ENCODE measurements at places on chromosomes 3 and 15.

DNA sequence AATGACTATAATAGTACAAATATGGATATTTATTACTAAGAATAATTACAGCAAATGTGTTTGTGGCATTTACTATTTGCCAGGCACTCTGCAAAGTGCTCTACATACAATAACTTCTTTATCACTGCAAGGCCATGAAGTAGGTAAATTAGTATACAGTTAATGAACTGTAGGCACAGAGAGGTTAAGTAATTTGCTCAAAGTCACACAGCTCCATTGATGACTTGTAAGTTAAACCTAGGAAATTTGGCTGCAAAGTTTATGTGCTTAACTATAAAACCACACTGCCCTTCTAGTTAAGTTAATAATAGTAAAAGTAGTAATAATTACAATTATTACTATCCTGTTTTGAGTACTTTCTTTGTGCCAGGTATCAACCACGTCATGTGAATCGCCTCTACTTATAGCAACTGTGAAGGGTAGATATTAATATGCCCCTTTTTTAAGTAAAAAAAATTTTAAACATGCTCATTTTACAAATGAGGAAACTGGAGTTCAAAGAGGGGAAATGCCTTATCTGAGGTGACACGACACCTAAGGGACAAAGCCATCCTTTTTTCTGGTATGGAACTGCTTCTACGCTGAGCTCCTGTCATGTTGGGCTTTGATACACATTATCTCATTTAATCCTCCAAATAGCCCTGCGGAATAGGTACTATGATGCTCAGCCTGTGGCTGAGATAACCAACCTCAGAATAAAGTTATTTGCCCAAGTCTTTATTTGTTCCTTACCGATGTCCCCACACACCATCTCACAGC is 8.5 kb downstream of the BHLHE40 start:
- peaks cover 33% of the 10 kb centered on the region for H3K36me3 ChIP-seq
- H3K27me3 ChIP-seq: no peaks in the 10 kb centered on the region
- DNase-seq: no peak
- H3K27ac ChIP-seq: peak overlapping the region; percentile 88
- H3K4me3 ChIP-seq: peak overlapping the region; percentile 92

GRCh38 chr3:82004266-82004665 is 242.8 kb upstream of the GBE1 start:
- H3K4me1 ChIP-seq: no peaks in the 10 kb centered on the region
- DNase-seq: no peak
- H3K27me3 ChIP-seq: no peaks in the 10 kb centered on the region
- no peak overlapping the region for H3K4me3 ChIP-seq

DNA sequence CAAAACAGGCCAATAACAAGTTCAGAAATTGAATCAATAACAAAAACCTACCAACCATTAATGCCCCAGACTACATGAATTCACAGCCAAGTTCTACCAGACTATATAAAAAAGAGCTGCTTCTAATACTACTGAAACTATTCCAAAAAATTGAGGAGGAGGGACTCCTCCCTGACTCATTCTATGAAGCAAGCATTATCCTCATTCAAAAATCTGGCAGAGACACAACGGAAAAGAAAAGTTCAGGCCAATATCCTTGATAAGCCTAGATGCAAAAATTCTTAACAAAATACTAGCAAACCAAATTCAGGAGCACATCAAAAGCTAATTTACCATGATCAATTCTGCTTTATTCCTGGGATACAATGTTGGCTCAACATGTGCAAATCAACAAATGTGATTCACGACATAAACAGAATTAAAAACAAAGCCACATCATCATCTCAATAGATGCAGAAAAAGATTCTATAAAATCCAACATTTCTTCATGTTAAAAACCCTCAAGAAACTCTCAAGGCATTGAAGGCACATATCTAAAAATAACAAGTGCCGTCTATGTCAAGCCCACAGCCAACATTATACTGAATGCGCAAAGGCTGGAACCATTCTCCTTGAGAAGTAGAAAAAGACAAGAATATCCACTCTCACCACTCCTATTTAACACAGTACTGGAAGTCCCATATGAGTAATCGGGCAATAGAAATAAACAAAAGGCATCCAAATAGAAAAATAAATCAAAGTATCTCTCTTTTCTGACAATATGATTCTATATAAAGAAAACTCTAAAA is 573.6 kb upstream of the GRM7 start:
- no peak overlapping the region for H3K27ac ChIP-seq
- H3K36me3 ChIP-seq: no peaks in the 10 kb centered on the region
- H3K4me3 ChIP-seq: no peak overlapping the region
- DNase-seq: no peak
- no peaks in the 10 kb centered on the region for H3K4me1 ChIP-seq

DNA sequence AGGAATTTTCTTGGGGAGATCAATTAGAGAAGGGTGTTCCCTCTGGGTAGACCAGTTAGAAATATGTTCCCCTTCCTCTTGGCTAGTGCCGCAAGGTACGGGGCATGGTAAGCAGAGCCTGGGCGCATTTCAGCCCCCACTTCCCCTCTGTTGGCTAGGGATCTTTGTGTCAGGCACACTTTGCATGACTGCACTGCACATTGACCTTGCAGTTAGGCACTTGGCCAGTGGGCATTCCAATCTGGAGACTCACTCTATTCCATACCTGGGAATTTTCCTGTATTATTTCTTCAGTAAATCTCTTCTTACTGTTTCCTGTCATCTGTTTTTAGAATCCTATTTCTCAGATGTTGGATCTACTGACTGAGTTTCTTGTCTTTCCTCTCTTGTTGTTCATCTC is 30.0 kb upstream of the CACNA1D start:
- no peak overlapping the region for H3K27ac ChIP-seq
- H3K36me3 ChIP-seq: no peaks in the 10 kb centered on the region
- H3K4me1 ChIP-seq: no peaks in the 10 kb centered on the region
- H3K27me3 ChIP-seq: peaks cover 18% of the 10 kb centered on the region
- no peak overlapping the region for H3K4me3 ChIP-seq

GRCh38 chr3:127726894-127727293 is 54.1 kb downstream of the ABTB1 start:
- no peak overlapping the region for H3K27ac ChIP-seq
- no peak for DNase-seq
- H3K36me3 ChIP-seq: no peaks in the 10 kb centered on the region
- no peak overlapping the region for H3K4me3 ChIP-seq
- H3K4me1 ChIP-seq: no peaks in the 10 kb centered on the region

DNA sequence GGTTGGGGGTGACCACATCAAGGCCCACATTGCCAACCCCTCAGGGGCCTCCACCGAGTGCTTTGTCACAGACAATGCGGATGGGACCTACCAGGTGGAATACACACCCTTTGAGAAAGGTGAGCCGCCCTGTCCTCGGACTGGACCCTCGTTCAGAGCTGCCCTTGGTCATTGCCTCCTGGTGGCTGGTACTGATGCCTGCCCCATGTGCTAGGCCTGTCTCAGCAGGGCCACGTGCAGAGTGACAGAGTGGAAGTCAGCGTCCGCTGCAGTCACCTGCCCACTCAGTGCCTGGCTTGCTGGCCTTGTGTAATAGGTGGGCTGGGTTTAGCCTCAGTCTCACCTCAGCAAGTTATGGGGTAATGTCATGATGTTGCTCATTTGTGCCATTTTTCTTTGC is 86.4 kb downstream of the DNASE1L3 start:
- no peak overlapping the region for H3K27ac ChIP-seq
- H3K4me3 ChIP-seq: no peak overlapping the region
- DNase-seq: no peak
- peaks cover 18% of the 10 kb centered on the region for H3K36me3 ChIP-seq
- H3K4me1 ChIP-seq: peaks cover 3% of the 10 kb centered on the region
- H3K27me3 ChIP-seq: no peaks in the 10 kb centered on the region

GRCh38 chr3:196691386-196691785 is 20.7 kb downstream of the CEP19 start:
- H3K27ac ChIP-seq: no peak overlapping the region
- peaks cover 5% of the 10 kb centered on the region for H3K4me1 ChIP-seq
- H3K4me3 ChIP-seq: no peak overlapping the region
- no peaks in the 10 kb centered on the region for H3K27me3 ChIP-seq
- DNase-seq: no peak

GRCh38 chr3:10798600-10799367 is 17.2 kb upstream of the SLC6A11 start:
- peaks cover 17% of the 10 kb centered on the region for H3K27me3 ChIP-seq
- no peak for DNase-seq
- no peaks in the 10 kb centered on the region for H3K36me3 ChIP-seq
- no peak overlapping the region for H3K4me3 ChIP-seq
- H3K4me1 ChIP-seq: no peaks in the 10 kb centered on the region

DNA sequence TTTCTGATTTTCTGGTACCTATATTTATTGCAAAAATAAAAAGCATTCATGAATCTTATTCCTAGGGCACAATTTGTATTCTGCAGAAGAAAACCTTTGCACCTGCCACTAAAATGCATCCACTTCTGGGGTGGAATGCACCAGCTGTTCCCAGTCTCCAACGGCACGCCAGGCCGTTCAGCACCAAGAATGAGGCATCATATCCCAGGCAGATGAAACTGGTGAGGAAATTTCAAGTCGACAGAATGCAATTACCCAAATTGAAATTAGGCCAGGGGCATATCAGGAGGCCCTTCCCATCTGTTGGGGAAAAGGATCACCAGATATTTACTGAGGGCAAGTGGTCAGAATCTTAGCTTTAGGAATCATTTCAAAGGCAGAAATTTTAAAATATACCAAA is 13.6 kb upstream of the RBMS3 start:
- no peaks in the 10 kb centered on the region for H3K36me3 ChIP-seq
- H3K27ac ChIP-seq: no peak overlapping the region
- H3K27me3 ChIP-seq: no peaks in the 10 kb centered on the region
- H3K4me3 ChIP-seq: no peak overlapping the region
- H3K4me1 ChIP-seq: no peaks in the 10 kb centered on the region

DNA sequence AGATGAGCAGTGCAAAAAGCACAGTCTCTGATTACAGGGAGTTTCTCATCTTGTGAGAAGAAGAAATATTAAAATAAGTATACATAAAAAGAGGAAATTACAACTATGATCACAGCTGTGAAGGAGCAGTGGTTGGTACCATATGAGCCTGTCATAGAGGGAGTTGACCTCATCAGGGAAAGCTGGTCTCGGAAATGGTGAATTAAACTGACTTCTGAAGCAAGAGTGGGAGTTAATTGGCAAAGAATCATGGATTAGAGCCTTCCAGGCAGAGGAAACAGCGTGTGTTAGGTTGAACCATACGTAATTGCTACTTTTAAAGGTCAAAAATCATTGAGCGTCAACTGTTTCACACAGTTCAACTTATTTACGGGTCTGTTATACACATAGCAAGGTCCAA is 539.1 kb downstream of the EDEM1 start:
- no peaks in the 10 kb centered on the region for H3K27me3 ChIP-seq
- H3K4me1 ChIP-seq: no peaks in the 10 kb centered on the region
- no peak overlapping the region for H3K4me3 ChIP-seq
- H3K27ac ChIP-seq: no peak overlapping the region

- H3K27ac ChIP-seq: no peak overlapping the region
- H3K27me3 ChIP-seq: peaks cover 2% of the 10 kb centered on the region
- H3K4me3 ChIP-seq: no peak overlapping the region
Measured at GRCh38 chr3:65674226-65674625, 364.5 kb downstream of the MAGI1 start.

- H3K36me3 ChIP-seq: no peaks in the 10 kb centered on the region
- H3K4me3 ChIP-seq: no peak overlapping the region
- H3K4me1 ChIP-seq: no peaks in the 10 kb centered on the region
- peaks cover 2% of the 10 kb centered on the region for H3K27me3 ChIP-seq
Measured at GRCh38 chr15:101025501-101025885, 106.3 kb downstream of the LRRK1 start.

GRCh38 chr15:93154666-93155065 is 65.7 kb upstream of the RGMA start:
- H3K36me3 ChIP-seq: no peaks in the 10 kb centered on the region
- H3K27ac ChIP-seq: no peak overlapping the region
- H3K4me1 ChIP-seq: peaks cover 17% of the 10 kb centered on the region

DNA sequence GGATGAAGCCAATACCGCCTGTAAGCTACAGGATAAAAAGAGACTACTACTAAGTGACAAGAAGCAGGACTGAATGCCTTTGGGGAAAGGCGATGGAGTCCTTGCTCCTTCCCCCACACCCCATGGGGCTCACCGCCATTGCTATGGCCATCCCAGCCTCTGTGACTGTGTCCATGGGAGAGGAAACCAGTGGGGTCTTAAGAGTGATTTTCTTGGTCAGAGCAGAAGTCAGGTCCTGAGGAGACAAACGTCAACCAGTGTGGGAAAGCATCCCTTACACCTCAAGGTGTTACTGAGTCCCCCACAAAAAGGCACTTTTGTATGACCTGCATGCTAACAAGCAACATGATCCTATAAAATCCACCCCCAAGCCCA is 913 bp downstream of the IMPDH2 start:
- H3K4me3 ChIP-seq: peak overlapping the region; percentile 88
- H3K27me3 ChIP-seq: no peaks in the 10 kb centered on the region
- peak overlapping the region; percentile 92 for H3K27ac ChIP-seq
- peaks cover 47% of the 10 kb centered on the region for H3K4me1 ChIP-seq

DNA sequence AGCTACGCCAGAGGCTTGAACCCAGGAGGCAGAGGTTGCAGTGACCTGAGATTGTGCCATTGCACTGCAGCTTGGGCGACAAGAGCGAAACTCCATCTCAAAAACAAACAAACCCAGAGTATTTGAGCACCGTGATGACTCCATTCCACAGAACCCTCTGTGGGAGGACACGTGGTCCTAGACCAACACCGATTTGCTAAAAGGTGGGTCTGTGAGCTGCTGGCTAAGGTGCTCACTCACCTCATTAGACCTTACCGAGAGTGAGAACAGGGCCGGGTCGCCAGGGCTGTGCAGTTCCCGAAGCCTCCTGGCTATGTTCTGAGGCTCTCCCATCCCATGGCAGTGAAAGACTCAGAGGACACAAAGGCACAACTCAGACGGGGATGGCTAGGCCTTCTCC is 17.9 kb downstream of the ABHD2 start:
- peaks cover 21% of the 10 kb centered on the region for H3K4me1 ChIP-seq
- DNase-seq: no peak
- H3K4me3 ChIP-seq: no peak overlapping the region

DNA sequence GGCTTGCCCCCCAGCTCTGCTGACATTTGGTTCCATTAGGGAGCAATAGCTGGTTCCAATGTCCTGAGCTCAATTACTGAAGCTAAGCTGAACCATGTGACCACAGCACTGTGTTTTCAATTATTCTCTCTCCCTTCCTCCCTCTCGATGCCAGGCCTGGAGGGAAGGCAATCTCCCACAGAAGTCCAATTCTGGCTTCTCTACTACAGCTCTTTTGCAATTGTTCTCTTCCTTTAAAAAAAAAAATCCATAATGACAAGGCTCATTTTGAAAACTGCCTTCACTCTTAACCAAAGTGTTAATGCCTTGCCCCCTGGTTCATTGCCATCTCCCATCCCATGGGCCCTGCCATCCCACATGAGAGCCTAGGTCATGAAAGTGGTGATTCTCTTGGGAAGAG is 24.8 kb downstream of the IL16 start:
- no peaks in the 10 kb centered on the region for H3K27me3 ChIP-seq
- H3K27ac ChIP-seq: no peak overlapping the region
- no peaks in the 10 kb centered on the region for H3K4me1 ChIP-seq
- DNase-seq: no peak
- no peak overlapping the region for H3K4me3 ChIP-seq
- H3K36me3 ChIP-seq: no peaks in the 10 kb centered on the region
